ENCODE measurements at places on chromosomes 1 and 21.

- no peak for DNase-seq
These were observed 26.7 kb upstream of the MYSM1 start for GRCh38 chr1:58726581-58726980.

GRCh38 chr1:10836726-10837125 is 40.3 kb upstream of the CASZ1 start:
- no peak for DNase-seq

- DNase-seq: no peak
These were observed 24.2 kb downstream of the MTARC1 start for GRCh38 chr1:220810963-220811362.

- DNase-seq: no peak
These were observed 60.5 kb downstream of the ESRRG start for GRCh38 chr1:216662681-216663080.

GRCh38 chr1:194473766-194474165 is 1287.4 kb upstream of the B3GALT2 start:
- no peak for DNase-seq

DNA sequence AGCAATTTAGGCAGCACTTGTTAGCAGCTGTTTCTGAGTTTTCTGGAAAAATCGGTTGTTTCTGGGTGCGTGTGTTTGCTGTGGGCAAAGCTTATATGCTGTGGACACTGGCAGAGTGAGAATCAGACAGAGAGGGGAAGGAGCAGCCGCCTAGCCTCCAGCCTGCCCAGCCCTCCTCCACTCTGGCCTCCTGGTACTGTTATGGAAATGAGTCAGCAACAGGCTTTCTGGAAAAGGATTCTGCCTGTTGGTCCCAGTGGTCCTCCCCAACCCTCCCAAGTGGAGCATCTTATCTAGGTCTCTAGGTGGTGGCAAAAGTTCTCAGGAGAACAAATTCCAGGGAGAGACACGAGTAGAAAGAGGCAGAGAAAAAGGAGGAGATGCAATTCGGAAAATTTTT is 42.2 kb upstream of the GOLT1A start:
- DNase-seq: no peak

DNA sequence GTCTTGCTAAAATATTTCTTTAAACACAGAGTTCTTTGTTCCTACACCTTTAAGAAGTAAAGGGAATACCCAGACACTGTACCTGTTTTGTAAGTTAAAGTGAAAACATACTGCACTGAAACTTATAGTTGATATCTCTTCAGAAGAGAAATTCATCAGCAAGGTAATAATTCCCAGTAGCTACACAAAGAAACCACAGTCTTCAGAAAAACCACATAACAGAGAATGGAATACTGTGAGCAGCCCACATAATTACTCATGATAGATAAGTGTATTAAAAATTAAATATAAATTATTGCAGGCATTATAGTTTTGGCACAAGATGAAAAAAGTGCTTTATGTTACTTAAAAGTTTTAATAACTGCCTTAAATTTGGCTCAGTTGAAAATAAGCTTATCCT is 276.6 kb downstream of the SETD4 start:
- DNase-seq: no peak

Measured in activated T-helper 2 cell treated with anti-CD3 and anti-CD28 coated beads, Interferon-gamma antibody, Interleukin-2, Interleukin-4, amounts not matched to agents 10 μg/mL and 5 μg/mL and 100 μg/mL, durations not matched to agents 14 hours and 24 hours and 36 hours (primary cell).